ENCODE measurements at places on chromosomes 3 and 15.
A peak's percentile ranks its signal among the peaks of the same experiment; 100 is the strongest.

- DNase-seq, result no peak
These were observed 59.7 kb upstream of the BDH1 start for GRCh38 chr3:197615430-197615829.

GRCh38 chr3:103644450-103644849 is 1209.6 kb downstream of the ZPLD1 start:
- no peak for DNase-seq

DNA sequence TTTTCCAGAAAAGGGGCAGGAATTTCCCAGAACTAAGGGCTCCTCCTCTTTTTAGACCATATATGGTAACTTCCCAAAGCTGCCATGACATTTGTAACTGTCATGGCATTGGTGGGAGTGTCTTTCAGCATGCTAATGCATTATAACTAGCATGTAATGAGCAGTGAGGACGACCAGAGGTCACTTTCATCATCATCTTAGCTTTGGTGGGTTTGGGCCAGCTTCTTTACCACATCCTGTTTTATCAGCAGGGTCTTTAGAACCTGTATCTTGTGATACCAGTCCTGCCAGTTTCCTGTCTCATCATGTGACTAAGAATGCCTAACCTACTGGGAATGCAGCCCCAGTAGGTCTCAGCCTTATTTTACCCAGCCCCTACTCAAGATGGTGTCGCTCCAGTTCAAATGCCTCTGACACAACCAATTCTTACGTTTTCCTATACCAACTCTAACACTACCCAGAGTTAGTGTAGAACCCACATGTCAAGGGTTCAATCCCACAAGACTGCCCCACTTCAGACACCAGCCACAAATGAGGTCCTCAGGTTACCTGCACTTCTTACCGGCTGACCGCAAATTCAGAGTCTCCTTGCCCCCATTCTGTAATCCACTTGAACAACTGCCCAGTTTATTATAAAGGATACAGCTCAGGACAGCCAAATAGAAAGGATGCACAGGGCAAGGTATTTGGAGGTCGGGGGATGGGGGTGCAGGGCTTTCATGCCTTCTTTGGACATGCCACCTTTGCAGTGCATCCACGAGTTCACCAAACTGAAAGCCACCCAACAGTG is 17.7 kb downstream of the FOXB1 start:
- peak; percentile 81 for DNase-seq

DNA sequence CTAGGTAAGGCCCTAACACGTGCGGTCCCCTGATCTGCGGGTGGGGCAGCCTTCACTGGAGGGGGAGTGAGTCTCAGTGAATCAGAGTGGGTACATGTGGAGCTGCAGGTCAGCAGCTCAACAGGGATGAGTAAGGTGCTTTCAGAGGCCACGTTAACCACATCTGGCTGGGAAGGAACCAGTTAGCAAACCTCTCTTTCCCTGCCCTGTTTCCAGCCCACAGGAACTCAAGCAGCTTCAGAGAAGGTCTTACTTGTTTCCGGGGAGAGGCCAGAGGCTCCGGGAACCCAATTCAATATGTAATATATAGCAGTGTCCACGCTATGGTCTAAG is 175.3 kb downstream of the XXYLT1 start:
- no peak for DNase-seq

DNA sequence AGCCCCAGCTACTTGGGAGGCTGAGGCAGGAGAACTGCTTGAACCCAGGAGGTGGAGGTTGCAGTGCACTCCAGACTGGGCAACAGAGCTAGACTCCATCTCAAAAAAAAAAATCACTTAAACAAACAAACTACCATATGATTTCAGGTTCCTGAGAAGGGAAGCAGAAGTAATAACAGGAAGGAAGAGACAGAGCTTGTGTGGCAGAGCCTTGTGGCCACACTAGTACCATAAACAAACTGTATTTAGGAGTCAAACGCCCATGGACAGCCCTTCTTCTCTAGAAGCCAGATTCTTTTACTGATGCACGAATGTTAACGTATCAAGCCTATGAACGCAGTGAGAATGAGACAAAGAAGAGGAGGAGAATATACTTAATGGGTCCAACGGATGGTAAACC is 12.0 kb downstream of the MTMR10 start:
- no peak for DNase-seq

GRCh38 chr15:92069308-92070250 is 216.1 kb downstream of the SLCO3A1 start:
- peak; percentile 21 for DNase-seq

DNA sequence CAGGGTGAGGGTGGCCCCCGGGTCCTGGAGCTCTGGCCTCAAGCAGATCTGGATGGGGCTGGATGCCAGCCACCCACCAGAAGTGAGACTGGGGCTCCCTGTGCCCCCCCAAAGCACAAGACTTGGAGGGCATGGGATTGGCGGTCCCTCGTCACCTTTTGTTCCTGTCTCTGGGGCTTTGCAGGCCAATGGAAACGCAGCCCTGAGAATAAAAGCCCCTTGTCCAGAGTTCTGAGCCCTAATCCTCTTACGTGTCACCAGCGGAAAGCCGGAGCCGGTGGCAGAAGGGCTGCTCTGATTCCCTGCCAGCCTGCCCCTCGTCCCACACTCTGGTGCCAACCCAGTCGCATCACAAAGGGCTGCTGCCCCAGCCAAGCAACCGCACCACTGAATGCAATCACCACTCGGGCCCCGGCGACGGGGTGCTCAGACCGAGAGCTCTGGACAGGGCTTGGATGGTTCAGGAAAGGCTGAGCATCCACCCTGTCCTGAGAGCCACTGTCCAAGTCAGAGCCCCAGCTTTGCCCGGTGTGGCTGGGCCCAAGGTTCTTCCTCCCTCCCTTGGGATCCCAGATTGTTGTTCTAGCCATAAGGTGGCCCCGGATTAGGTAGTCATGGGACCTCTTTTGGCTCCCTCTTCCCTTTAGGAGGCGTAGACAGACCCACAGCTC is 22.8 kb upstream of the ELP6 start:
- no peak for DNase-seq

- peak; percentile 90 for DNase-seq
These were observed 212.1 kb downstream of the GBE1 start for GRCh38 chr3:81549388-81549787.

DNA sequence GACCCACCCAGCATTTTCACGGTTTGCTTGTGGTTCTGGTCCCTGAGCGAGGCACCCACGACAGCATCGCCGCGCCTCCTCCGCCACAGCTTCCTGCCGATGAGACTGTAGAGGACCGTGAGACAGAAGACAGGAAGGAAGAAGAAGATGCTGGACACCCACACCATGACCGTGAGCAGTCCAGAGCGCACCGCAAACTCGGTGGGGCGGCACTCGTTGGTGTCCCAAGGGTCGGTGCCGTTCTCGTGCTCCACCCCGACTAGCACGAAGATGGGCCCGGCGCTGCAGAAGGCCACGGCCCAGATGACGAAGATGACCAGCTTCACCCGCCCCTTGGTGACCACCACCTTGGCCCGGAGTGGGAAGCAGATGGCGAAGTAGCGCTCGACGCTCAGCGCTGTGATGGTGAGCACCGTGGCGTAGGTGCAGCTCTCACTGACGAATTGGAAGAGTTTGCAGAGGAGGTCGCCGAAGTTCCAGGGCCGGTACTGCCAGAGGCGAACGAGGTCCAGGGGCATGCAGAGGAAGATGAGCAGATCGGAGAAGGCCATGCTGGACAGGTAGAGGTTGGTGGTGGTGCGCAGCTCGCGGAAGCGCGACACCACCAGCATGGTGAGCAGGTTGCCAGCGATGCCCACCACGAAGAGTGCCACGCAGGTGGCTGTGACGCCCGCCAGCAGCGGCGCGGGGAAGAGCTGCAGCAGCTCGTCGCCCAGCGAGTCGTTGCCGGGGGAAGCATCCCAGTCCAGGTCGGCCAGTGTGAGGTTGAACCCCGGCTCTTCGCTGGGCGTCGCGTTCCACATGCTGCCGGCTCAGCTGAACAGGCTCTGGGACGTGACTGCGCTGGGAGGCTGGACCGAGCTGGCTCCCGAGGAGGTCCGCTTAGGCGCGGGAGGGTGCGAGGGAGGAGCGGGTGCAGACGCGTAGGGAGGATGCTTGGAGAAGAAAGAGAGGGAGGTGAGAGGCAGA is at the start of gene GHSR:
Gene GHSR, minus strand, starts transcription at position 846 of the 969 bp plus-strand sequence. Its CDS starts 43 bp downstream, at position 803.
- no peak for DNase-seq

GRCh38 chr3:53506110-53506762 is 11.8 kb downstream of the CACNA1D start:
- DNase-seq, result no peak

DNA sequence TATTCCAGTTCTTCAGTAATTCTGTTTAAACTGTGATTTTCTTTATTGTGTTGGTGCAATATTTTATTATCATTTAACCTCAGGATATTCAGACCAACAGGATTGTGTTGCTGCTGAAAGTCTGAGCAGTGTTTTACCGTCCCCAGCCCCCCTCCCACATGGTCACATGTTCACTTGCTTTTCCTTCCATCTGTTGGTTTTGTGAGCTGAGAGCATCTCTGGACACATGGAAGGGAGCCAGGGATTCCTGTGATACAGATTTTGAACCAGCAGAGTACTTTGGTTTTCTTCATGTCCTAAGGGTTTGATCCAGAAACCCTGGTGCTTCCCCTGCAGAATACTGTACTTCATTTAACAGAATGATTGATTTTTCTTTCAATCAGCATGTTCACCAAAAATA is 11.9 kb downstream of the ARRDC4 start:
- no peak for DNase-seq

DNA sequence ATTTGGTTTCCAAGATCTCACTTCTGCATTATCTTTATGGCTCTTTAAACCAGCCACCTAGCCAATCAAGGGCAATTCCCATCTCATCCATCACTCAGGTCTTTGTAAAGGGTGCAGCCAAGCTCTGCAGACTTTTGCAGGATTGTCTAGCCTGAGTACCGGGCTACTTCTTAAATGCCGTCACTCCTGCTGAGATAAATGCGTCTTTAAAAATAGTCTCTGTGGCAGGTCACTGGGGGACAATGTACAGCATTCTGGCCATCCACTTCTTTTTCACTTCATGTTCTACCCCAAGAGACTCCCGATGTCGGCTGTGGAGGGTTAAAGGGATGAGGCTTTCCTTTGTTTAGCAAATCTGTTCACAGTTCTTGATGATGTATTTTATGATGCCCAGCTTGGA is 194.7 kb downstream of the SV2B start:
- no peak for DNase-seq

- DNase-seq, result no peak
These were observed 10.3 kb downstream of the STARD5 start for GRCh38 chr15:81313686-81314085.

DNA sequence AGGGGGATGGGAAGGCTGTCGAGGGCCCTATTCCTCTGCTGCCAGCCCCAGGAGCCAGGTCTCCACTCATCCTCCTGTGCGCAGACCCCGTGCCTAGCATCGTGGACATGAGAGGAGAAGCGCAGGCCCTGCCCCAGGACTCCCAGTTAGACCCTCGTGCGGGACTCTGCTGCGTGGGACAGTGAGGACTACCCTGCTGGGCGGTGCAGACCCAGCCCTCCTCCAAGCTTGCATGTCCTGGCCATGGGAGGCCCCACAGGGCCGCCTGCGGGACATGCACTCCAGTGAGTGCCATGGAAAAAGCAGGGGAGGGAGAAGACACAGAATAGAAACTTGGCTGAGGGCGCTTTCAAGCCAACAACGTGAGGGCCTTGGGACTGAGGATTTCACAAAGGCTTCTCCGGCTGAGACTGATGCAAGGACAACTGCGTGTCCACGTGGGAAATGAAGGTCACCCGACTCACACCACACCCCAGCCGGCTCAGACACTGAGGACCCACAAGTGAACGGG is 62.6 kb upstream of the IQSEC1 start:
- no peak for DNase-seq

DNA sequence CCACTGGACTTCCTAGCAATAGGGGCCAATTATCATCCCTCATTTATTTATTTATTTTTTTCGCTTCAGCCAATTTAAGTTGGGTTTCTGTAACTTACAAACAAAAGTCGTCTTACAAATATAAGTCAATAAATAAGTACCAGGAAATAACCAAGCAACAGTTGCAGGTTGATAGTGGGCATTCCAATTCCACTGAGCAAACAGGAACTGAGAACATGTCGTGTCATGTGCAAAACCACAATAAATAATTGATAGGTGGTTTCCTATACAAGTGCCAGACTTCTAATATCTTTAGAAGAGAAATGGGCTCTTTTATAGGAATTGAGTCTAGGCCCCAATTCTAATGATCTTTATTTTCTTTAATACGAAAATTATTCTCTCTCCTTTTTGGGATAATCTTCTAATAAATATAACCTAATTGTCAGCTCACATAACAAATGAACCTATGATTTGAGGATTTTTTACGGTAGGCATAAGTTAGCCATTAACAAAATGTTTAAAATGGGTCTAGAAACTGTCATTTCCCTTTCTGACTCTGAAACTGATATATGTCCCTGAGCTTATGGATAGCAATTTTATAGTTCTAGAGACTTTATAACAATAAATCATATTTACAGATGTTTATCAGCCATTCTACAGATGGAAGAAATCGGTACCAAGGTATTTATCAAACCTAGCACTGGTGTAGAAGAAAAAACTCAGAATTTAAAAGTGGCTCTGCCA is 571.8 kb downstream of the FOXP1 start:
- DNase-seq, result peak; percentile 30
